COR-L47 (cell line): ENCODE measurements at places on chromosomes 5 and 9.
A peak's percentile ranks its signal among the peaks of the same experiment; 100 is the strongest.

DNA sequence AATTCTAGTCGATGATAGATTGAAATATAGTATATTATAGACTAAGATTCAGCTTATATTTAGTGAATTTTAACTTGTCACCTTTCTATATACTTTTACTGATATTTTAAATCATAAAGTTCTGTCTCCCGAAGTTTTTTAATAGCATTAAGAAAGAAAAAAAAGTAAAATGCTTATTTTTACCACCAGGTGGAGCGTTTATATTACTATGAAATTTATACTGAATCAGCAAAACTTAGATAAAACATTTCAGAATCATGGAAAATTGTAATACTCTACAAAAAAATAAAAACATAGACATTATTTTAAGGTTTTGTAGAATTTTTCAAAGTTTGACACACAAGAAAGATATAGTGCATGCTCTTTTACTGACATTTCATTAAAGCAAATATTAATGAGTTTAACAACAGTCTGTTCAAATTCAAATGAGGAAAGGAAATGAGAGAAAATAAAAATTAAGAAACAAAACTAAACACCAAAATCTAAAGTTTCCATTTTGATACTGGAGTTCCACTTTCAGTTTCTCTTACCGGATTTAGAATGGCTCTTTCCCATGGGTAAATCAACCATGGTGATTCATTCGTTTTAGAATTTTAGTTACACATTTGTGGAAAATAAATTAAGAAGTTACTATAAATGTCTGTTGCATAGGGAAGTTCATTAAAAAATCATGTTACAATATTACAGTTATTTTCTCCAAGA lies 1035.3 kb downstream of the CDH12 start:
- DNase-seq: no peak

GRCh38 chr9:88947581-88948573 lies 43.4 kb upstream of the S1PR3 start:
- no peak for DNase-seq

GRCh38 chr5:55903121-55903701 lies 52.1 kb downstream of the IL31RA start:
- no peak for DNase-seq

DNA sequence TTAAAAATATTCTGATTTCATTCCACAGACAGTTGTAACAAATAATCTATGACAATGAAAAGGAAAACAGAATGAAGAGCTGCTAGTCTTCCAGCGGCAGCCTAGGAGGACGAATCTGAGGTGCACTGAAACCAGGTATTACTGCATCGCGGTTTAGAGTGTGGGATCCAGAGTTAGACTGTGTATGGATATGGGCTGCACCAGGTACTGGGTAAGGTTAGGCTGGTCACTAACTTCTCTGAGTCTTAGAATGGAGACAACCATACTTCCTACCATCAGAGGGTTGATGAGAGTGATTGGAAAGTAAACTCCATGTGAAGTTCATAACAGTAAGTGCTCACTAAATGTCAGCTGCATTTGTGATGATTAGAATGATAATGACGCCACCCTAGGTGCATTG lies 158.7 kb downstream of the MYO10 start:
- no peak for DNase-seq

- DNase-seq: no peak
Observed at GRCh38 chr9:129474740-129475404, 146.0 kb downstream of the C9orf50 start.

DNA sequence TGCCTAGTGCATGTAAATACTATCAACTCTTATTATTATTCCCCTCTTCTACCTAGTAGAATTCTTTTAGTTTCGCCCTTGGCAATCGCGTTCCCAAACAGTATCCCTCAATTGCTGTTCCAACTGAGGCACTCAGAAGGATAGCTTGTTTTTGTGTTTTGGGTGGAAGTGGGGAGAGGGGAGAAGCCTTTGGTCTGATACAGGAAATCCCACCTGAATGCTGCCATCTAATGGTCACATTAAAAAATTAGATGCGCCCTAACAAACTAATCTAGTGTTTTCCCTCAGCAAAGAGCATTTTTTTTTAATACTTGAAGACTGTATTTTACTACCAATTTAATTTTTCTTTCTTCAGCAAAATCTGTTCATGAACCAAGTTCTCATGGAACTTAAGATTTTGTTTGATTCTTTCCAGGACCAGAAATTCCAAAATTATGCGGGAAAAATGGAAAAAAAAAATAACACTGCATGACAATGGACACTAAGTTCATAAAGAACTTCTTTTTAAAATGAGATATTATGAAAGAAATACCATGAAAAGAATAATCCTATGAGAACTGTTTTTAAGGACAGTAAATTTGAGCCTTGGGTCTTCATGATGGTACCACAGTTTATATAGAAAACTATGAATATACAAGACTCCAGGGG lies 22.2 kb upstream of the GLDC start:
- peak; percentile 24 for DNase-seq

DNA sequence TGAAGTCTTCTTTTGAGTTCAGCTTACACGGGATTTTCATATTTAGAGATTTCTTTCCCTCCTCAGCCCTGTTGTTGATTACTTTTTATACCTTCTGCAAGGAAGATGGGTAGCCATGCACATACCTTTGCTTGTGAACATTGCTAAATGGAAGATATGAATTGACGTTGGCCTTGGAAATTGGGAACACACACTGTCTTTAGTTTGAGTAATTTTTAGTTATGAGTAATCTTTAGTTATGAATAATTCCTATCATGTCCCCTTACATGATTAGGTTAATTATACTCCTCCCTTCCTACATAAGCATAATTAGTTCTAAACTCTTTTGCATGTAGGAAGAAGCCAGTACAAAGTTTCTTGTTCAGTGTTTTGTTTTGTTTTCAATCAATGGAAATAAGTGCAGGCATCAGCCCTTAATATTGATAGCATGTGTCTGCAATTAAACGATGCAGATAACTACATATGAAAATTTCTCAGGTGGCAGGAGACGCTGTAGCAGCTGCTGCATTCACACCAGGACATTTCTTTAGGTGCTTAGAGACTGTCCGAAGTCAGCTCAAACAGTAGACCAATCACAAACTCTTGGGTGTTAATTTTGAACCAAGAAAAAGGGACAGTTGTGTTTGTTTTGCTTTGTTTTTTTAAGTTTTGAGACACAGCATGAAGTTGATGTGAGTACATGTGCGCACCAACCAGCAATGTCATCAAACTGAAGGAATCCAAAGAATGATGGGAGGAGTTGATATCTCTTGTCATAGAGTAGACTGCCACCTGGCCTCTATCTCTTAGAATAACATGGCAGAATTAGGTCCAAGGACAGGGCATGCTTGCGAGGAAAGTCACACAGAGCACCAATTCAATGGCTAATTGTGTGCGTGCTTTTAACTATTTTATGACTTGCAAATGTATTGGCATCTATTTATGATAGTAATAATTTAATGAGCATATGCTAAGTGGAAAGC lies 51.4 kb downstream of the SMARCA2 start:
- DNase-seq: peak; percentile 13

GRCh38 chr5:130335117-130335516 lies 430.9 kb downstream of the CHSY3 start:
- no peak for DNase-seq

- no peak for DNase-seq
Observed at GRCh38 chr5:6432206-6432605, 16.5 kb upstream of the UBE2QL1 start.

- DNase-seq: no peak
Observed at GRCh38 chr5:143775258-143775657, 36.7 kb upstream of the HMHB1 start.

DNA sequence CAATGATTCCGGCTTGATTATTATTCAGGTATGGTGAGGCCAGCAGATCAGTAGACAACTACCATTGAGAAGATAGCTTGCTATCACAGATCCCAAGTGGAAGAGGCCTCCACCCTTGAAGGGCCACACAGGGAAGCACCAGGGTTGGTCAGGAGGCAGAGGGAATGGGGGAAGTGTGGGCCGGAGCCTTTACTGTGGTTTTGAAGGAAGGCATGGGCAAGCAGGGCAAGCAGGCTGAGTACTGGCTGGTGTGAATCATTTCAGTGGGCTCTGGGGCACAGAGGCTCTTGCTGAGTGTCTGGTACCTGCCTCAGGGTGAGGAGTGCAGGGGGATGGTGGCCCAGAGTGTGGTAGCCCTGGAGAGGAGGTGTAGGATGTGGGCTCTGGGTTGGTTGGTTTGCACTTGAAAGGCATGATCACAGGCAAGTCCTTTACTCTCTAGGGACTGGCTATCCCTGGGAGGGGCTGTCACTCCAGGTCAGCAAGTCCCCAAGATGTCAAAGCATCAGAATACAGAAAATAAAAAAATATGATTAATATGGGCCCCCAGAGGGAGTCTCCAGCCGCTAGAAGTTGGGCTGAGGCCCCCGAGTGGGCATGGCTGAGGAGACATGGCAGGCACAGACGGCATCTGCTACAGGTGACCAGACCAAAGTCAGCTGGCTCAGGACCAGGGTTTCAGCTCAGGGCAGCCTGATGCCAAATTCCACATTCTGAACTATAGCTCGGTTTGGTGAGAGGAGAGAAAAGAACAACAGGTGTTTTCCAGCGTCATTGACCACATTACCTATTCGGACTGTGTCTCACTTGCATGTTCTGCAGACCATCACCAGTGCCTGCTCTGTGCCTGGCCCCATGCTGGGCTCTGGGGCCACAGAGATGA lies 9.7 kb upstream of the SUSD3 start:
- no peak for DNase-seq

DNA sequence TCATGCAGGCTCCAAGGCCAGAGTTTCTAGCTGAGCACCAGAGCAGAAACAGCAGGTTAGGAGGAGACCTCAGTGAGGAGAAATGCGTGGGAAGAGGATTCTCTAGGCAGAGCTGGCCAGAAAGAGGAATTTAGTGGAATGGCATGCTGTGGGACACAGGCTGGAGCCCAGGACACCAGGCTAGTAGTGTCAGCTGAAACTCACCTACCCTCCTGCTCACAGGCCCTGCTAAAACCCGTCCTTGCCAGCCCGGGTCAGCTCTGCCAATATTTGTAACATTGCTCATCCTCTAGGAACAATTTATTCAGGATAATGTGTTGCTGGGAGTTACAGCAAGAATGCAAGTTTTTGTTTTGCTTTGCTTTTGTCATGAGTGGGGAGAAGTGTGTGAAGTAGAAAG lies 40.2 kb upstream of the AGXT2 start:
- no peak for DNase-seq

DNA sequence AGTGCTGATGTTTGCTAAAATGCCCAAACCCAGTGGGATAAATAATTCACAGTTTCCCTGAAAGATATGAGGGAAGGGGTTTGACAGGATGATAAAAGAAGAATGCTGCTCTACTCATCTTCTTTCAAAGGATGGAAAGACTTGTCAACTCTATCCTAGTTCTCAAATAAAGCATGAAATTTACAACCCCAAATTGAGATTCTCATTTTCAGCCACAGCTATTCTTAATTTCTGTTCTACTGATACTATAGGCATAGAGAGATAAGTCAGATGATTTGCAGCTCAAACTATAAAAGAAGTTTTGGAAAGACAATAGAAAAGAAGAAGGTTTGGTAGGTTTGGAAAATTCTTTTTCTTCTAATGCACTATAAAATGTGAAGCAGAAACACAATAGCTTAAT lies 542.6 kb downstream of the CSNK1G3 start:
- no peak for DNase-seq

GRCh38 chr9:79489261-79490000 lies 82.3 kb upstream of the TLE4 start:
- no peak for DNase-seq
